Omental fat pad (tissue), 4 donors: ENCODE measurements at places on chromosomes 6 and 20. TPM values are rescaled to one million over a fixed set of nuclear protein-coding genes. Genes with fewer than 3 reads are reported as not detected.

Gene PDE7B
- 14.2 TPM for total RNA-seq

Gene FAM217A
- not detected for total RNA-seq

DNA sequence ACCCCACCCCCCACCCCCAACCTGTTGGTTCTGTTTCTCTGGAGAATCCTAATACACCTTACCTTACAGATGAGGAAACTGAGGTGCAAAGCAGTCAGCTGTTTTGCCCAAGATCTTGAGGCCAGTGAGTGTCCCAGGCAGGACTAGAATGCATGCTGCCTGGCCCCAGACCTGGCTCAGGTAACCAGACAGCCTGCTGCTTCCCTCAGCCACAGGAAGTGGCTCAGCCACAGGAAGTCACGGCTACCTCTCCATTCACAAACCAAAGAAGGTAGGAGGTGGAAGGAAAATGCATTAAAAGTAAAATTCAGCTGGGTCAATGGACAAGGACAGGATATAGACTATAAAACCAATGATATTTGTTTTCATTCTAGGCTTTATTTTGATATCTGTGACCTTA is 517.6 kb downstream of the CD83 start:
- no peak for DNase-seq

- DNase-seq: no peak
These were observed 329.0 kb downstream of the ESR1 start for GRCh38 chr6:152136449-152136825.

- no peak for DNase-seq
These were observed 65.3 kb upstream of the BMP2 start for GRCh38 chr20:6702144-6702543.

Gene CLPSL2
- total RNA-seq: not detected
